ENCODE measurements at places on chromosomes 6 and 20.

GRCh38 chr6:3557336-3557735 is 100.5 kb upstream of the SLC22A23 start:
- no peak for DNase-seq

- no peak for DNase-seq
Observed at GRCh38 chr6:164152611-164153010, 738.1 kb downstream of the QKI start.

DNA sequence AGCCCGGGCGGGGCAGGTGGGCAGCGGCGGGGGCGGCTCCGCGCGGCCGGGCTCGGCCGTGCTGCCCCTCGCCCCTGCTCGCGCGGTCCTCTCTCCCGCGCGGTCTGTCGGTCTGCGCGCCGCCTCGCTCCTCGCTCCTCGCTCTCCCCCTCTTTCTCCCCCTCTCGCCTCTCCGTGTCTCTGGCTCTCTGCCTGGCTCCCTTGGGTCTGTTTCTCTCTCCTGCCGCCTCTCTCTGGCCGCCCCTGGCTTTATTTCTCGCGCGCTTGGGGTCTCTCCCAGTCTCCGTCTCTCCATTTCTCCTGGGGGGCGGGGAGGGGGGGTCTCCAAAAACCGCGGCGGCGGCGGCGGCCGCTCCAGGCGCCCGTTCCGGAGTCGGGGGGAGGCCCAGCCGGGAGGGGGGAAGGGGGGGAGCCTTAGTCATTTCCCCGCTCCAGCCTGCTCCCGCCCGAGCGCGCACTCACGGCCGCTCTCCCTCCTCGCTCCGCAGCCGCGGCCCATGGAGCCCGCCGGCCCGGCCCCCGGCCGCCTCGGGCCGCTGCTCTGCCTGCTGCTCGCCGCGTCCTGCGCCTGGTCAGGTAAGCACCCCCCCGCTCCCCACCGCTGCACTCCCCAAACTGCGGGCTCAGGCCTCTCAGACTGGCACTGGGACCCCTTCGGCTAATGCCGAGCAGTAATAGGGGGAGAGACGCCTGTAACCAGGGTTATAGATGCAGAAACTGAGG is at the start of gene SIRPA:
TSS of gene SIRPA (plus strand) at position 457 of the 723 bp plus-strand sequence. CDS start at position 498, 41 bp downstream.
- DNase-seq: peak; percentile 87

GRCh38 chr6:19991176-19991575 is 154.0 kb downstream of the ID4 start:
- no peak for DNase-seq

GRCh38 chr6:33851959-33852358 is 48.2 kb upstream of the MLN start:
- DNase-seq: no peak

DNA sequence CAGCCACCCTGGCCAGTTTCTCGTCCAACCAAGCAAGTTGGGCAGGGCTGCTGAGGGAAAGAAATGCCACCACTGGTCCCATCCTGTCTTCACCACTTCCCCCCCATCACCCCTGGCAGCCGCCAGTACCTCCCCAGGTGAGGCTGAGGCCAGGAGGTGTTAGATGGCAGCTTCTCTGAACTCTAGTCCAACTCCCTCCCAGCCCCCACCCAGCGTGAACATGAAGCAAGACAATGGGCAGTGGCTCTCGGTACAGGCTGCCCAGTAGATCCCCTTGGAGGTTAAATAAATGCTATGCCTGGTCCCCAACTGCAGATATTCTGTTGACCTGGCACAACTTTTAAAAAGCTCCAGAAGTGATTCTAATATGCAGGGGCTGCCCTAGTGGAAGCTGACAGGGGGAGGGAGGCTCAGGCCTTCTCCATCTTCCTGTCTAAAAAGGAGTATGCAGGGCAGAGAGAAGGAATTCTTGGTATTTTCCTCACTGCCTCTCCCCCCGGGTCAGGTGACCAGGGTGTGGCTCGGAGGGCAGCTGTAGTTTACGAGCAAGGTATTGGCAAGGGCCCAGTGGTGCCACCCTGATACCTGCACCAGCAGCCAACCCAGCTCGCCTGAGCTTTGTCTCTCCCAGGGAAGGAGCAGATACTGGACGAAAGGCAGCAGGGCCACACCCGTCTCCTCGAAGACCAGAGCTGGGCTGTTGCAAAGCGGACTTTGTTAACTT is 25.7 kb downstream of the KCNK5 start:
- DNase-seq: no peak

- no peak for DNase-seq
Observed at GRCh38 chr6:136701045-136701444, 91.2 kb downstream of the MAP3K5 start.

DNA sequence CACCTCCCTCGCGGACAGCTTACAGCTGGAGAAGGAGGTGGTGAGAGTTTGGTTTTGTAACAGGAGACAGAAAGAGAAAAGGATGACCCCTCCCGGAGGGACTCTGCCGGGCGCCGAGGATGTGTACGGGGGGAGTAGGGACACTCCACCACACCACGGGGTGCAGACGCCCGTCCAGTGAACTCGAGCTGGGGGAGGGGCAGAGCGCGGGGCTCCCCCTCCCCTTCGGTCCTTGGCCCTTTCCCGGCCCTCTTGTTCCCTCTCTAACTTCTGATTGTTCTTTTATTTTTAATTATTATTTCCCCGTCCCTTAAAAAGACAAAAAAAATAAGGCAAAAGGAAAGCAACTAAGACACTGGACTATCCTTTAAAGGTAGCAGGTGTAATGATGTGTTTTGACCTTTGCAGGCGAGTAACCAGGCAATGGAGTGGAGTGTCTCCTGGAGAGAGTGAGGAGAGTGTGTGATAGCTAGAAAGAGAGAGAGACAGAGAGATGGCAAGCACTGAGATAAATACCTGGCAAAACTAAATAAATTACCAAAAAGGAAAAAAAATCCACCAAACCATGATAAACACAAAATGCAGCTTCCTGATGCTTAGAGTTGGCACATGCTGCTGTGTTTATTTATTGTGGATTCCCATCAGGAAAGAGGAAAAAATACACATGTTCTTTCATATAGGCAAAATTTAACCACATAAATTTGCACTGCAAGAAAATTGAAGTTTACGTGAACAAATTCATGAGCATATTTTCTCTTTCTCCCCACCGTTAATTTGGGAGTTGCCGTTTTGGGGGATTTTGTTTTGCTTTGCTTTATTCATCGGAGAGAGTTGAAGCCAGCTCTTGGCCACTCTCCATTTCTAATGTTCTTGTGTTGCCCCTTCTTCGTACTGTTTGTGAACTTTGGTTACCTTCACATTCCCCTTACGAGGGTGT is 1.9 kb downstream of the POU3F2 start:
- DNase-seq: no peak

GRCh38 chr20:14910126-14910525 is 572.7 kb upstream of the FLRT3 start:
- no peak for DNase-seq

All from Ammon's horn (tissue), 1 donor.